ENCODE measurements at places on chromosomes 4 and X.

- no peak for DNase-seq
Observed at GRCh38 chr4:77652237-77652897, 46.7 kb downstream of the CXCL13 start.

DNA sequence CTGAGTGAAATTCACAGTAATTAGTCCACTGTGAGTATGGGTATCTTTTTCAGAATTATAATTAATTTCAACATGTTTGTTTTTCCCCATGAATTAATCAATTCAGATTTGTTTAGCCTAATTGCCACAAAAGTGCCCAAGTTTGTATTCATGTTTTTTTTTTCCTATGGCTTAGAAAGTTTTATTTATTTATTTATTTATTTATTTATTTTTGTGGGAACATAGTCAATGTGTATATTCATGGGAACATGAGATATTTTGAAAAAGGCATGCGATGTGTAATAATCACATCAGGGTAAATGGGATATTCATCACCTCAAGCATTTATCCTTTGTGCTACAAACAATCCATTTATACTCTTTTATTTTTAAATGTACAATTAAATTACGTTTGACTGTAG lies 475.3 kb downstream of the ADGRL3 start:
- no peak for DNase-seq

GRCh38 chr4:24956091-24956490 lies 43.2 kb upstream of the CCDC149 start:
- no peak for DNase-seq

DNA sequence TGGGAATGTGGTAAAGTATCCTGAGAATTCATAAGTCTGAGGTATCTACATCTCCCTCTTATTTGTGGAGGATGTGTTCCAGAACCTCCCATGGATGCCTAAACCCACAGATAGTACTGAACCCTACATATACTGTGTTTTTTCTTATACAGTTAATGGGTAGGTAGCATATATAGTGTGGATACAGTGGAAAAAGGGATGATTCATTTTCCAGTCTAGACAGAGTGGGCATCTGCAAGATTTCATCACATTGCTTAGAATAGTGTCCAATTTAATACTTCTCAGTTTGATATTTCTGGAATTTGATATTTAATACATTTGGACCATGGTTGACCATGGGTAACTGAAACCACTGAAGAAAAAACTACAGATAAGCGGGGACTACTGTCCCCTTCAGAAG lies 155.0 kb upstream of the ANKRD50 start:
- DNase-seq, result no peak

GRCh38 chr4:149140841-149141240 lies 674.8 kb downstream of the IQCM start:
- no peak for DNase-seq

DNA sequence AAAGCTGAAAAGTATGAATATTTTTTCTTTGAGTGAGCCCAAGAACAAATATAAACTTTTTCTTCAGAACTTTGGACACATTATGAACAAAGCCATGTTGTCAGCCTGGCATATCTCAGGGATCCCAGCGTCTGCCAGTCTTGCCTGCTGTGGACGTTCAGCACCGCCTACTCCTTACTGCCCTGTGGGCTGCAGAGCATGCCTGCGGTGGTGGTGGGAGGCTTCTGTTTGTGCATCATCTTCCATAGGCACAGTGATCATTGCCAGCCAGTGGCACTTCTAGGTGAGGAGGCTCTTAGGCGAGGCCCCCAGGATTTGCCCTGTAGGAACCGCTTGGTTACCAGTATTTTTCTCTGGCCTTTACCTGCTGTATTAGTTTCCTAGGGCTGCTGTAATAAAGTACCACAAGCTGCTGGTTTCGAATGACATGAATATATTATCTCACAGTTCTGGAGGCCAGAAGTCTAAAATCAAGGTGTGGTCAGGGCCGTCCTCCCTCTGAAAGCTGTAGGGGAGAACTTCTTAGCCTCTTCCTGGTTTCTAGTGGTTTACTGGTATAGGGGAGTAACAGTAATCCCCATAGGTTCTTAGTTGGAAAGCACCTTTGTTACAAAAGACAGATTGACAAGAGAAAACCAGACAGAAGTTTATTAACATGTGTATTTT lies 15.4 kb downstream of the ANXA3 start:
- DNase-seq, result no peak

DNA sequence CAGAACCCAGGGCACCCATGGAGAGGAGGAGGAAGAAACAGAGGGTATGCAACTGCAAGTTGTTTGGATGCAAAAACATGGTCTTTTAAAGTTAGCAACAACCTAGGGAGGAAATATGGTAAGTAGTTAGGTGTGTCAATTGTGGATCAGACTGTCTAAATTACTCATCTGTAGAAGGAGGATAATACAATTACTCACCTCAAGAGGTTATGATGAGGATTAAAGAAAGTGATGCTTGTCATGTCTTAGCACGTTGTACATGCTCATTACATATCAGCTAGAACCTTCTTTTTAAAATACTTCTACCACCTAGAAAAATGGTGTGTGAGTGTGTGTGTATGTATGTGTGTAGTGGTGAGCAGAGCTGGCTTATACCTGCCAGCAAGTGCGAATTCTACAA lies 2.3 kb upstream of the C1QTNF7 start:
- no peak for DNase-seq

GRCh38 chr4:112201915-112202505 lies 29.6 kb upstream of the AP1AR start:
- DNase-seq, result no peak

DNA sequence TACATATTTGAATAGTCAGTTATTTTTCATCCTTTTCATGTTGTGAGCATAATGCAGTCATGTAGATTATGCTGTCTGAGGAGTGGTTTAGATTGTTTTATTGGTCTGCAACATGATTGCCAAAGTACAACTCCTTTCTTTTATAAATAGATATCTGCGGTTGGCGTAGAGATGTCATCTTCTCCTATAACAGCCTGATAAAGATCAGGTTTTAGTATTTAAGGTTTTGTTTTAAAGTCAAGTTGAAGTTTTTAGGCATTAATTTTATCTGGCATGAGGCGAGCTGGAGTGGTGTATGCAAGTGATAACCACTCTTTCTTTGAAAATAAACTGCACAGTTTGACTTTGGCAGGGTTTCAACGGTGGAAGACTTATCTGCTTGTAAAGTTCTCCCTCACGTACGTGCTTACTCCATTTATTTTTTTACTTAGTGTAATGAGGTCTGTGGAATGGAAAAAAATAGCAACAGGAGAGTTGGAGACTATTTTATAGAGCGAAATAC lies 126.3 kb downstream of the FBXO8 start:
- no peak for DNase-seq

DNA sequence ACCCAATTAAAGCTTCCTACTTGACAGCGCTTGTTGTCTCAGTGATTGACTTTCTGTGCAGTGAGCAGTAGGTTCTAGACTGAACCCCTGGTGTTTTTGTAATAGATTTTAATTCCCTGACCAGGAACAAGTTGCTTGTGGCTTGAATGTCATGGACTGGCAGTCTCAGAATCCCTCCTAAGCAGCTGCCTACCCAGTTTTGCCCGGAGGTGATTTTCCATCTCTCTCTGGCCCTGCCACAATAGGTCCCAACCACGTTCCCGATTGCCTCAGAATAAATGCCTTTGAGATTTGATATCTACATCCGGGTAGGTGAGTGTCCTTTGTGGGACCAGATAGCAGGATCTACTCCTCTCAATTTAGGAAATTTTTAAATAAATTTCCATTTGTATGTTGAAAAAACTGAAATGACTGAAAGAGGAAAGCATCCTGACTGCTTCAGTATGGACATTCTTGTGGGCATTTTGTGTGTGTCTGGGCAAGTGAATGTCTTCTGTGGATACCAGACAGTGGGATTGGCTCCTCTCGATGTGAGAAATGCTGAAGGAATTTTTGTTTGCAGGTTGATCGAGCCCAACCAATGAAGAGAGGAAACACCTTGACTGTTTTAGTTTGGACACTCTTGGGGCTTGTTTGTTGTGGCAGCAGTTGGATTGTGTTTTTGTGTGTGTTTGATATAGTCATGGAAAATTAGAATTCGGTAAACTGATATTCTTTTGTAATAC lies 1607.4 kb downstream of the C4orf33 start:
- DNase-seq, result no peak

GRCh38 chr4:139154134-139154421 lies 22.9 kb downstream of the ELF2 start:
- DNase-seq, result no peak

DNA sequence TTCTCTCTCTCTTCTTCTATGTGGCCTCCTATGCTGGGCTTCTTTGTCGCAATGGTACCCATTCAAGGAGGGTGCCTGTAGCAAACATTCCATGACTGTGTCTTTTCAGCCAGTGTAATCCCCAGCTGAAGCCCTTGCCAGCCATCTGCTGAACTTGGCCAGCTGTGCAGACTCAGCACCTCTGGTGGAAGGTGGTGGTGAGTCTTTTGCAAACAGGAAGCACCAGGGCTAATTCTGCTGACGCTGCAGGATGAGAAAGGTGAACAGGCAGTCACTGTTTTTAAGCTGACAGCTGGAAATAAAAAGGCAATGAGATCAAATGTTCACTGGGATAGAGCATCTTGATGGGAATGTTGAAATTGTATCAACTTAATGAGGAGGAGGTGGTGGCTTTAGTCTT lies 298.7 kb upstream of the CLNK start:
- DNase-seq, result peak; percentile 46

- no peak for DNase-seq
Observed at GRCh38 chr4:100517864-100518341, at the start of gene EMCN. Gene EMCN (minus strand): TSS chr4:100518022. CDS start chr4:100517914, 108 bp downstream.

DNA sequence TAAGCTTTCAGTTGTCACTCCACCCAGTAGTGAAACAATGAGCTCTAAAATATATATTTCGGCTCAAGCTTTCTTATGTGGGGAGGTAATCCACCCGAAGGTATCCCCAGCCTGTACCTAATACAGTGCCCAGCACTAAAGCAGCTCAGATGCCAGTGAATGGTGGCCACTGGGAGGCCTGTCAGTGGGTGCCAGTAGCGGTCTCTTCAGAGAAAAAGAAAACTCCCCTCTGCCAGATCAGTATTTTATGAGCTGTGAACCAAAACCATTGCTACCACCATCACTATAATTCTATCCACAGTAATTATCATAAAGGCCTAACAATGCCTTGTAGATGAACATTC lies 835 bp upstream of the NFKB1 start:
- no peak for DNase-seq

DNA sequence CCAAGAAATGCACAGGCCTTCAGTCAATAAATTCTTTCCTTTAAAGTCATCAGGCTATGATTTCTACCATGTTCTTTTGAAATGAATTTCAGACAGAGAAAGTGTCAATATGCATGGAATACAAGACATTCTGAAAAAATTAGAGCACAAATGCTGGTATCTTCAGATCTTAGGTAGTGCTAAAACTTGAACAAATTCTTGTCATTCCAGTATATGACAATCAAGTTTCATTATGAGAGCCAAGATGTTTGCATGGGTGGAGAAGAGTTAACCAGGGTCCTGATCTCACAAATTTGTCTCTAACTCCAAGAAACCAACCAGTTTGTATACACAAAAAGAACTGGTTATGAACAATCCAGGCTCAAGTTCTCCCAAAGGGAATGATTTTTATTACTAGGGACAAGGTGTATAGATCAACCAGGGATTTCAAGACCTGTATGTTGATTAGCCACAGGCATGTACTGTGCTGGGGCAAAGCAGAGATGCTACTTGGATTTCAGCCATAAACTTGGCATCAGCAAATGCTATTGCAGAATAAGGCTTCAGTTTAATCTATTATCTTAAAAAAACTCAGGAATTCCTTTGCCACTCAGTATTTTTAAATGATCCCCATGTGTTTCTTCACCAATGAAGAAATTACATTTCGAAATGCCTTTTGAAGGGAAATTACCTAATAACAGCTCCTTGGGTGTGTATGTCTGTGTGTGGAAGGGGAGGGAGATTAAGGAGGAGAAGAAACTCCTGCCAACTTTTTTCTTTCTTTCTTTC lies 69.7 kb downstream of the FANCB start:
- no peak for DNase-seq

DNA sequence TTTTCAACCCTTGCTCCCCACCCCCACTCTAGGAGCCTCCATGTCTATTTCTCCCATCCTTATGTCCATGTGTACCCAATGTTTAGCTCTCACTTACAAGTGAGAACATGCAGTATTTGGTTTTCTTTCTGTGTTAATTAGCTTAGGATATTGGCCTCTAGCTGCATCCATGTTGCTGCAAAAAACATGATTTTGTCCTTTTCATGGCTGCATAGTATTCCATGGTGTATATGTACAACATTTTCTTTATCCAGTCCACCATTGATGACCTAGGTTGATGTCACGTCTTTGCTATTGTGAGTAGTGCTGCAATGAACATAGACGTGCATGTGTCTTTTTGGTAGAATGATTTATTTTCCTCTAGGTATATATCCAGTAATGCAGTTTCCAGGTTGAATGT lies 472.8 kb downstream of the ZNF674 start:
- no peak for DNase-seq

- no peak for DNase-seq
Observed at GRCh38 chr4:54678826-54679225, 21.1 kb downstream of the KIT start.

DNA sequence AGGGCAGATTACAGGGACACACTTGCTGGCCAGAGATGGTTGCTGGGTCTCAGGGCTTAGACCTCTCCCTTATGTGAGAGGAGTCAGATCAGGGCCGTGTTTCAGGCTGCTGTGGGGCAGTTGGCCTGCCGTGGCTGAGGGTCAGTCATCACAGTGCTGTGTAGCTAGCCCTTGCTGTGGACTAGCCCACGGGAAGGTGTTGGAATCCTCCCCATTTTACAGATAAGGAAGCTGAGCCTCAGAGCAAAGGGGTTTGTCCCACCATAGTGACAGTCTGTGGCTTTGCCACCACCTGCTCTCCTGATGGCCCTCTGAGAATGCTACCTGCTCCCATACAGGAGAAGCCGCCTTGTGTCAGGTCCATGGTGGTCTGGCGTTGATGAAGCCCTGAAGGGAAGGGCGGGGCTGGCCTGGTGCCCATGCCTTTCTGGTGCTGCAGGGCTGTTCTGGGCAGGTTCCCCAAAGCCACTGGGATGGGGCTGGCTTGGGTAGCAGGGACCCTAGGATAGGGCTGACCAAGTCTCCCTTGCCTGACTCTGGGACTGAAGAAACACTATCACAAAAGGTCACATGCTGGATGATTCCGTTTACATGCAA lies 2.4 kb upstream of the FAM53A start:
- DNase-seq, result no peak

DNA sequence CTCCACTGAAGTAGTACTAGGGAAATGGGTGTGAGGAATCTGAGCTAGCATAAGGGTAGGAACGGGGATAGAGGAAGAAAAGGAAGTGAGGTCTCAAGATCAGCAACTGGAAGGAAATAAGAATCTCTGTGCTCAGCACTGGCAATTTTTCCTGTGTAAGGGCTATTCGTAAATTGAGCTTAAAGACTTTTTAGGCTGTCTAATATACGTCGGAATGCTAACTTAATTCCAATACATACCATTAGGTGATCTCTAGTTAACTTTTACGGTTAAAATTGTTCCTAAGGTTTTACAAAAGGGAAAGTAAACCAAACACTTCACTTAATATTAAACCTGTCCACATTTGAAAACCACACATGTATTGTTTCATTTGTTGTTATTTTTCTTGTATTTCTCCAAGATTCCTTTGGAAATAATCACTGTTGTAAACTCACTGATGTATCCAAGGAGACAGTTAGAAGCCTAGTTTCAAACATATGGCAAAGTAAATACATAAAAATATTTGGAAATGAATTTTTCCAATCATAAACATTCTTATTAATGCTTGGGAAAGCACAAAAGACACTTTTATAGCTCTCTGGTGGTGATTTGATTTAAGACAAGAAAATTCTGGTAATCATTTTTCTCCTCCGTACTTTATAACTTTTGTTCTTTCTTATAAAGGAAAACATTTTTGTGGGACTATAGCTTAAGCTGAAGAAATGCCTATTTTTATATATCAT lies 28.1 kb upstream of the HPGDS start:
- DNase-seq, result no peak

GRCh38 chrX:69387567-69388487 lies 116.3 kb upstream of the NALF2 start:
- no peak for DNase-seq
